A549 treated with dexamethasone at 1 μM for 4 hours (cell line): ENCODE measurements at places on chromosomes 5 and 9. TPM values are rescaled to one million over a fixed set of nuclear protein-coding genes. Genes with fewer than 3 reads are reported as not detected.

Gene SVEP1
- 1.3 to 2.3 TPM (median 2.0 TPM) in 5 replicates for total RNA-seq

Gene INSL4
- total RNA-seq, result 14.0 to 17.1 TPM (median 15.9 TPM) in 5 replicates

Gene C5
- total RNA-seq, result 10.4 to 17.6 TPM (median 13.5 TPM) in 5 replicates

Gene BRD8
- total RNA-seq, result 42.4 to 49.1 TPM (median 46.3 TPM) in 5 replicates

Gene NUTM2F
- not detected in 5 replicates for total RNA-seq

Gene SPATA31E1
- total RNA-seq, result 0.02 TPM in 1 of 5 replicates, not detected in the others

Gene PDE8B
- total RNA-seq, result 1.8 to 3.0 TPM (median 2.0 TPM) in 5 replicates

Gene FOXD4L5
- 0.04 to 0.05 TPM (median 0.05 TPM) in 3 of 5 replicates, not detected in the others for total RNA-seq

Gene CDO1
- total RNA-seq, result not detected in 5 replicates

Gene LCN15
- total RNA-seq, result 0.09 TPM in 2 of 5 replicates, not detected in the others
